ENCODE measurements at places on chromosomes 2 and 18.

- no peak for DNase-seq
These were observed 105.9 kb upstream of the SNTG2 start for GRCh38 chr2:844715-845114.

DNA sequence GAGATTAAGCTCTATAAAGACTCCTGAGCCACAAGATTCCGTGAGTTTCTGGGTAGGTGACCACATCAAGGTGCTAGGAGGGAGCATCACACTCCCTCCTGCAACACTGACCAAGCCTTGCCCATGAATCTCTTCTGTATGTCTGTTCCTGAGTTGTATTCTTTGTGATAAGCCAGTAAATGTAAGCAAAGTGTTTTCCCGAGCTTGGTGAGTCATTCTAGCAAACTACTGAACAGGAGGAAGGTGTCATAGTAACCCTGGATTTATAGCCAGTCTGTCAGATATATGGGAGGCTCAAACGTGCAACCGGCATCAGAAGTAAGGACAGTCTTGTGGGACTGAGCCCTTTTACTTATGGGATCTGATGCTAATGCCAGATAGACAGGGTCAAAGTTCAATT, 346.1 kb upstream of the KYNU start:
- no peak for DNase-seq

DNA sequence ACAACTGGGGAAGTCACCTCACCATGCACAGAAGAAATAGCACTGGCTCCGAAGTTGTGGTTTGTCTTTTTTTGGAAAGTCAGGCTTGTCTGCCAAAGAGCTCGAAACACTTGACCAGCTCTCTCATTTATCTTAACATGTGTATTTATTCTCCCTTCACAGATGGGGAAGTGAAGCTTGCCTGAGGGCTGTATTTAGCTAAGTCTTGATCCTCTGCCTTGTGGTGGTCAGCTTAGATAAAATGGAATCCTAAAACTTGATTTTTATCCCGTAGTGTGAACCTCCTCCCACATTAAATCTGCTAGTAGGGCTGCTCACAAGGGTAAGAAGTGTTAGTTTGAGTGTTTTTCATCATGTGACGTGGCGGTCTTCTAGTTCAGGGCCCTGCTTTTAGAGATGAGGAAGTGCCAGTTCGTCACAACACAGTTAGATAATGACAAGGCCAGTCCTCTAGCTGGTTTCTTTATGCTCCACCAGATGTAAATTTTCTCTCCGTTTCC, 89.7 kb downstream of the TMEM247 start:
- DNase-seq: no peak

DNA sequence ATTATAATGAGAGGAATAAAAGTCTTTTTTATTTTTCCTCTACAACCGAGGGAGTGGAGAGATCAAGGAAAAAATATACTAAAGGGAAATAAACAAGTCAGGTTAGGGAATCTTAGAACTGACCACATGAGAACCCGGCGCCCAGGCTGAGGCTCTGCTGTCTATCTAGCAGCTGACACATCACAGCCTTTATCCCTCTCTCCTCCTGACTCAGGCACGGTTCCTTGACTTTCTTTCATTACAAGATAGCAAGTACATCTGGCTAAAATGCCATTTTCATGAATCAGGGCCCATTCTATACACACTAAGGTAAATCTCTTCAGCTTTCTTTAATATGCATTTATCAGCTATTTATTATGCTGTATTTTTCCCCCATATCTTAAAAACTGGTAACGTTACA, 296.0 kb downstream of the TMX3 start:
- DNase-seq: no peak

All from stimulated activated CD4-positive, alpha-beta T cell treated with anti-CD3 and anti-CD28 coated beads, Interleukin-4, amount 100 ng/mL, for 48 hours (primary cell).